ENCODE measurements at places on chromosomes 2 and 18.

DNA sequence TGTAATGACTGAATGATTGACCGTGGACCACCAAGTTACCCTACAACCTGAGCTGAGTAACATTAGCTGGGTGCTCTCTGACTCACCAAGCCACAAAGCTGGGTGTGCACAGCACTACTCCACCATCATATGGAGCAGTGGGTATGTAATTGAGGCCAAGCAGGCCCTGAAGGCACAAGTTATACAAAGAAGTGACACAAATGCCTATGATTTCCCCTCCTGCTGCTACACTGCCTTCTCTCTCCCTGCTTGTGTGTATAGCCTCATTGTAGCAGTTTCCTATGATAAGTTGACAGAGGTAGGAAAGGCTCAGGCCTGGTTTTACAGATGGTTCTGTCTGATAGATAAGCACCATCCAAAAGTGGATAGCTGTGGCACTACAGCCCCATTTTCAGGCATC is 1327.2 kb upstream of the DDX18 start:
- DNase-seq: no peak

- no peak for DNase-seq
Measured at GRCh38 chr18:4119127-4119648, 335.9 kb downstream of the DLGAP1 start.

DNA sequence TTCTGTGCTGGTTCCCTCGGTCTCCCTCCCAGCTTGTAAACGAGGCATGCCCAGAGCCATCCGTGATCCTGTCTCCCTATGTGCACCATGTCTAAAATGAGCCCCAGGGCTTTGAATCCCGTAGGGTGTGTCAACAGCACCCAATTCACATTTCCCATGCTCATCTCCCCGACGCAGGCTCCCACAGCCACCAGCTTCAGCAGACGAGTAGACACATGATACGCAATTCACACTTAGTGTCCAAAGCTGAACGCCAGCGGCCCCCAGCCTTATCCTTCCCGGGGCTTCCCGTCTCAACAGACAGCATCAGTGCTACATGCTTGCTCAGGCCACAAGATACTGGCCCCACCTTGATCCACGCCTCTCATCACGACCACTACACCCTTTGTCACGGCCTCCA is 88.1 kb downstream of the EIPR1 start:
- no peak for DNase-seq

DNA sequence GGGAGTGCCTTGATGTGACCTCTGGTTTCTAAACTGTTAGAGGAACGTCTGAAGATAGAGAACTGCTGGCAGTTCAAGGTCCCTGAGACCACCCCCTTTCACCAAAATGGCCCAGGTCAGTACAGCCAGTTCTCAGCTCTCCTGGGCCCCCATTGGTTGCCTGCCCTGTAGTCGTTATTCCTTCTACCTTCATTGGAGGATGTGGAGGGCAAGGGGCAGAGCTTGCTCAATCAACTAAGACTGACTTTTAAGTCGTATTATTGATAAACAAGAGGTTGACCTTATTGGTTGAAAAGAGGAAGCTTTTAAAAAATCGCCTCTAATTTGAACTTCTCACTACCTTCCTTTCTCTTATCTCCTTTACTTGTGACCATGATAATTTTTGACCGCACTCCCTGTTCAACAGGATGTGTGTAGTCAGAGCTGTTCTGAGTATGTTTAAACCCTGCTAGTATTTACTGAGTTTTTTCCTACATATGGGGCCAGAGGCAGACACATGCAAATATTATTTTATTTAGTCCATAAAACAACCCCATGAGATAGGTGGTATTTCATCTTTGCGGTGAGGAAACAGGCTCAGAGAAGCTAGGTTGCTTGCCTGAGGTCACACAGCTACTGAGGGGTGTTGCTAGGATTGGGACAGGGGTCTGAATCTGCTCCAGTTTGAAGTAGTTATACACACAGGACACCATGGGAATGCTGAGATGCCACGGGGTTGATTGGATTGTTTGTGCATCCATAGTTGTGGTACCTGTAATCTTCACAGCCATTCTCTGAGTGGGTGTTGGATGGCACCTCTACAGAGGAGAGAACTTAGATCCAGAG is 65.9 kb downstream of the TMEM247 start:
- DNase-seq: no peak

GRCh38 chr18:34789768-34790344 is 79.8 kb downstream of the DTNA start:
- no peak for DNase-seq
